ENCODE measurements at places on chromosomes 6 and 20.

DNA sequence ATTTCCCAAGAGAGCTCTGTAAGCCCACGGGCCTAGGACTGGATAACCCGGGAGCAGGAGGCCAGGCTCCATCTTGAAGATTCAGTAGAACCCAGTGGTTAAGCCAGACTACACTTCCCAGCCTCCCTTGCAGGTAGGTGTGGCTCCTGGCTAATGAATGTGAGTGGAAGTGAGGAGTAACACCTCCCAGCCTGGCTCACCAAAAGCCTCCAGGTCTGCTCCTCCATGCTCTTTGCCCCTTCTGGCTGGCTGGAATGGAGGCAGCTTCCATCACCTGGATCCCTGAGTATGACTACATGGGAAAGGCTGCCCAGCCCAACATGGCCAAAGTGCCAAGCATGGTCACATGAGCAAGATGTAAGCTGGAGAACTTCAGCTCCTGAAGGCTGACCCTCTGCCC, 9.7 kb downstream of the LRRN4 start:
- no peak for DNase-seq

GRCh38 chr6:53440336-53440945, 91.7 kb upstream of the ELOVL5 start:
- no peak for DNase-seq

GRCh38 chr6:35370124-35370741, 27.9 kb downstream of the PPARD start:
- peak; percentile 97 for DNase-seq

GRCh38 chr20:40148886-40149285, 540.1 kb downstream of the MAFB start:
- DNase-seq = no peak

DNA sequence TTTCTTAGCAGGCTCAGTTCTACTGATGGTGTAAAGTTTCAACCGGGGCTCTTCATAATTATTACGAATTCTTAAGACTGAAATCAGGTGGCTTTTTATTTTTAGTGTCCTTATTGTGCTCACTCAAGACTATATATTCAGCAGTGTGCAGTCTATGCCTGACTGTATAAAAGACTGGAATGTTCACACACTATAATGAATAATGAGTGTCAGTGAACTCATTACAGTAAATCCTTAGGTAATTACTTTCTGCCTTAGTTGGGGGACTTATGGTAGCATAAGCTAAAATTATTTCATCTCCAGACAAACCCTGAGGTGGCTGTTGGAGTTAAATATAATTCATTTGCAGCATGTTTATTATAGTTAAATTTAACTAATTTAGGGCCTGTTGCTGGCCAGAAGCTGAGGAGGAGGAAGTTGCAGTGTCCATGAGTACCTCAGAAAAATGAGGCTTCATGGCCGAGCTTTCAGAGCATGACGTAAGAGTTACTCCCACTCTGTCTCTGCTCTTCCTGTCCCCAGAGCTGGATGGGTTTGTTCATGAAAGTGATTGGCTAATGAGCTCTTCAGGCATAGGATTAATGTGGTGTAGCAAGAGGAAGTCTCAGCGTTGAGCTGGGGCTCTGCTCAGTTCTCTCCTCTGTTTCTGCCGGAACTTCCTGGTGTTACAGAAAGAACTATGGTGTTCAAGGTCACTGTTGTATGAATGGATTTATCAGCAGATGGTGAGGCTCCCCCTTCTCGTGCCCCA, 335.7 kb downstream of the NRN1 start:
- DNase-seq = peak; percentile 37

- DNase-seq = no peak
These were observed 999 bp downstream of the THBS2 start for GRCh38 chr6:169252505-169253189.

GRCh38 chr6:83847179-83847578, 6.0 kb upstream of the RIPPLY2 start:
- no peak for DNase-seq

GRCh38 chr6:135759831-135760230, 91.7 kb upstream of the PDE7B start:
- peak; percentile 25 for DNase-seq

Data from fibroblast of skin of scalp (primary cell).